ENCODE measurements at places on chromosomes 12 and 14.

- no peak for DNase-seq
Measured at GRCh38 chr14:94942601-94943000, 172.7 kb upstream of the GSC start.

GRCh38 chr14:95319312-95320077 is at the start of gene CLMN:
TSS of gene CLMN (minus strand) at chr14:95319908. CDS start at chr14:95319792, 116 bp downstream.
- DNase-seq: peak; percentile 8

GRCh38 chr14:103023881-103024473 is 33.4 kb downstream of the CDC42BPB start:
- DNase-seq: no peak

- DNase-seq: no peak
Measured at GRCh38 chr14:22456998-22457594, 131.9 kb downstream of the DAD1 start.

GRCh38 chr12:106108185-106108835 is 30.4 kb downstream of the NUAK1 start:
- no peak for DNase-seq

DNA sequence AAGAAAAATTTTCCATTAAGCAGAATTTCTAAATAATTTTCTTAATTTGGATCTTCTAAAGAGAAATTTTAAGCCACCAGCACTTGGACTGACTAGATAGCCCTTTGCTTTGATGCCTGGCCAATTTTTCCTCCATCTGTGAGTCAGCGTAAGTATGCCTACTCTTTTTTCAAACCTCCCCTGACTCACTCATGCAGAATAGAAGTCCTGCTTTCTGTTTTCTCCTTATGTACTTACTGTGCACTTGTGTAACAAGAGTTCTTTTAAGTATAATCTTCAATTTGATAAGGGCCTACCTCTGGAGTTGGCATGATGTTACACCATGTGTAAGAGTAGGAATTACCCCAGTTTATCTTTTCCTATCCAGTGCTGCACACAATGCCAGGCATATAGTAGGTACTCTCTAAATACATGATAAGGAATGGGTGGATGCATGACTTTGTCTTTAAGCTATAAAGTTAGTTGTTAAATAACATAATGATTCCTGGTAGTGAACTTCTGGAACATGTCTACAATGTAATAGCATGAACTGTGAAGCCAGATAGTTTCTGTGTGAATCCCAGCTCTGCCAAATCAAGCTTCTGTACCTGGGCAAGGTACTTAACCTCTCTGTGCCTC is 329.6 kb downstream of the TMTC2 start:
- DNase-seq: no peak

DNA sequence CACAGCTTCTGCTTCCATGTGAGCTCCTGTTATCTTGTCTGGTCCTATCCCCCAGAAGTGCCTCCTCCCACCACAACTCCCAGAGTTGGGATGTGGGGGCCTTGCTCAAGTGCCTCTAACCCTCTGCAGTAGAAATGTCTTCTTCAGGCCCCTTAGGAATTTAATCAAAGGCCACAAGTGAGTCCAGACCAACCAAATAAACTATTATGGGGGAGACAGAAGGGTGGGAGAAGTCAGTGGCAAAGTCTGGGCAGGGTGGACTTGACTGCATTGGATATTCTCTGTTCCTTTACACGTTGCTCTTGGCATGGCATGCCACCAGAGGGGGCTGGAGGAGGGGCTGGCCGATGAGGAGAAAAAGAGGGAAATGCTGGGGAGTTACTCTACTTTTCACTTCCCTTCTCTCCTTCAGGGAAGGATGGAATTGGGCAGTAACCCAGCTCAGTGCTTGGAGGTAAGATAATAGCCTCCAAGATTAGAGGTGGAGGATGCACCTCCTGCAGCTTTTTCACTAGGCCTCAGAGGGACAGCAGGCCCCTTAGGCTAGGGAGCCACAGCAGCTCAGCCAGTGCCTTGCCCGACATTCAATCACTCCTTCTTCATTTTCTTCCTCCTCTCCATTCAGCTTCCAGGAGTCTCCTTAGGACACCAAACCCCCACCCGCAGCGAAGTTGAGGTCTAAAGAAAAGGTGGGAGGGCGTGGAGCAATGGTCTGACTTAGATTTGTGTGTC is 1.2 kb upstream of the AP1G2 start:
- DNase-seq: no peak

DNA sequence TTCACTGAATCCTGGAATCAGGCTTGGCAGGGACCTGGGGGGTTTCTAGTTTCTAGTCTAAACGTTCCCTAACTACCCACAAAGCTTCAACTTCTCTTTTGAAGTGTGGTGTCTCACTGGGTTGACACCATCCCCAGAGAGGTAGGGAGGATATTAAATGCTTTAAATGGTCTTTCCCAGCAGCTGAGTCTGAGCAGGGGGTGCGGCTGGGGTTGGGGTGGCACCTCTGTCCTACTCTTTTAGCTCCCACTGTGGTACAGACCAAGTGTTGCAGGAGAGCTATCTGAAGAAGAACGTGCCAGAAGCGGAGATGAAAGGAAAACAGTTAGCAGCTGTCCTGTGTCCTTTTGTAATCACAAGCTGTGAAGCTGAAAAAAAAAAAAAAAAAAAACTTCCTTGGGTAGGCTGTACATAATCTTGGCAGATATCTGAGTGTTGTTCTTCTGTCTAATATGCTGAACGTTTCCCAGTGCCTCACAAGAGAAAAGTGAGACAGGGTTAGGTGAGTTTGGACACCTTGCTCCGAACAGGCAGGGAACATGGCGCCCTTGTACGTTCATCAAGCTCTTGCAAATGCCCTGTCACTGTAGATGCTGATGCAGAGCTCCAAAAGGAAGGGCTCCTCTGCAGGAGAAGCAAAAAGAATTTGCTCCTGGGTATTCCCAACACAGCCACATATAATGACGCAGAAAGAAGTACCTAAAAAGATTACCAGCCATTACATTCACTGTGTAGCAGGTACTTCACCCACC is 447.2 kb downstream of the APAF1 start:
- DNase-seq: no peak

DNA sequence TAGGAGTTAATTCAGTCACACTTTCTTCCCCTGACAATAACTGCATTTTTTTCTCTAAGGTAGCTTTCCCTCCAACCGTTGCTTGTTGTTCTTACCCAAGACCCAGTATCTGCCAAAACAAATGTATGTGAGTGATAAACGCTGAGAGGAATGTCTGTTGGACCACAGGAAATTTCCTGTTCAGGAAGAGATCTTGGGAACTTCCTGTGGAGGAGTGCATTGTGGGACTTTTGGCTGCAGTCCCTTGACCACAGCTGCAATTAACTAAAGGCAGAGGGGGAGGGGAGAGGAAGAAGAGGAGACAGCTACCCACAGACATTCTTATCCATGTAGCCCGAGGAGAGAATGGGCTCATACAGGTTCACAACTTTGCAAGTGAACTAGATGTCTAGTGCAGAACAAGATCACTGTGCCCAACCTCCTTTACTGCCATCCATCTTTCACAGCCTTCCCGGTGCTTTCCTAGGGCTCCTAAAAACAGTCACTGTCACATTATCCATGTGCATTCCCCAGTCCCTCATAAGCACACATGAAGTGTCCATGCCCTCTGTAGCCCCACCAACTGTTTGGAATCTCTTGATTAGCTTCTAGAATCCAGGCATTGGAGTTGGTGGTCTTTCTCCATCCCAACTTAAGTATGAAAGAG is 149.5 kb downstream of the ETV6 start:
- DNase-seq: no peak

- DNase-seq: no peak
Measured at GRCh38 chr14:103690332-103690731, 24.9 kb downstream of the XRCC3 start.
